ENCODE measurements at places on chromosomes 2 and 18.

GRCh38 chr2:241851325-241852115 is 7.2 kb downstream of the PDCD1 start:
- no peak for DNase-seq

DNA sequence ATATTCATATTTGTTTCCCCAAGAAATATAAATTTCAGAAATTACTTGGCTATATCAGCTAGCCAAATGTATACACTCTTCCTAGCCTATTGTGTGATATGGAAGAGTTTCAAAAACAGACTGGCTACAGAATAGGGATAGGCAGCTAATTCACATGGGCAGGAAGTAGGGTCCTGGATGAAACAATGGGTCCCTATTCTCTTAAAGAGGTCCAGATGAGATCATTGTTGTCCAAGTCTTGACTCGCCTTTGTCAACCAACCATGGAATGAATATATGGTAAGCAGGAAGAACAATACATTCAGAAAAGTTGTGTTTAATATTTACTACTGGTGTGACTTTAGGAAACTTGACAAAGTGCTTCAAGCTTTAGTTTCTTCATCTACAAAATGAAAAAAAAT is 319.9 kb downstream of the NBAS start:
- no peak for DNase-seq

DNA sequence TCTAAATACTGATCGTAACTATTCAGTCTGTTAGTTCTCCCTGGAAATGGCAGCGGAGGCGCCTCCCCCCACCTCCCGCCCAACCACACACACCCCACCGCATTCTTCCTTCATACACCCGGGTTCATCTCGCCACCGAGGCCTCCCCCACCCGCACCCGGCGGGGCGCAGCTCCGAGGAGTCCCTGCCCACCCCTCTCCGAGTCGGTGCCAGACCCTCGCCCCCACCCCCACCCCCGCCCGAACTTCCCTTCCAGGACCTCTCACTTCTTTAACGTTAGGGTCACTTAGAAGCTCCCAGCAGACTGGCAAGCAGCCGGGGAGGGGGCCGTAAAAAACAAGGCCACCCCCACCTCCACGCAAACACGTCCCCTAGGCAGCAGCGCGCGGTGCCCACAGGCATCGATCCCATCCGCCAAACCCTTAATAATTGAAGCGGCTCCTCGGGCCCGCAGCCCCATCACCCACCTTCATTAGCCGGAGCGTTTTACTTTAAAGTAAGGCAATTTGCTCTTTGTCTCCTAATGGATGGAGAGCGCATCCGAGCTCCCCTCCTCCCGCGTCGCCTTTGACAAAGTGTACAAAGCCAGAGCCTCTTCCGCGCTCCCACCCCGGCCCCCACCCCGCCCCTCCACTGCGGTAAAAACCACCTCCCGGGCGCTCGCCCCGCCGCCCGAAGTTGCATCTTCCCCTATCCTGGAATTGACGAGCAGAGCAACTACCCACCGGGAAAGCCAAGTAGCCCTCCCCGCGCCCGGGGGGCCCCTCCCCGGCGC is 624 bp downstream of the ZNF516 start:
- DNase-seq: no peak

DNA sequence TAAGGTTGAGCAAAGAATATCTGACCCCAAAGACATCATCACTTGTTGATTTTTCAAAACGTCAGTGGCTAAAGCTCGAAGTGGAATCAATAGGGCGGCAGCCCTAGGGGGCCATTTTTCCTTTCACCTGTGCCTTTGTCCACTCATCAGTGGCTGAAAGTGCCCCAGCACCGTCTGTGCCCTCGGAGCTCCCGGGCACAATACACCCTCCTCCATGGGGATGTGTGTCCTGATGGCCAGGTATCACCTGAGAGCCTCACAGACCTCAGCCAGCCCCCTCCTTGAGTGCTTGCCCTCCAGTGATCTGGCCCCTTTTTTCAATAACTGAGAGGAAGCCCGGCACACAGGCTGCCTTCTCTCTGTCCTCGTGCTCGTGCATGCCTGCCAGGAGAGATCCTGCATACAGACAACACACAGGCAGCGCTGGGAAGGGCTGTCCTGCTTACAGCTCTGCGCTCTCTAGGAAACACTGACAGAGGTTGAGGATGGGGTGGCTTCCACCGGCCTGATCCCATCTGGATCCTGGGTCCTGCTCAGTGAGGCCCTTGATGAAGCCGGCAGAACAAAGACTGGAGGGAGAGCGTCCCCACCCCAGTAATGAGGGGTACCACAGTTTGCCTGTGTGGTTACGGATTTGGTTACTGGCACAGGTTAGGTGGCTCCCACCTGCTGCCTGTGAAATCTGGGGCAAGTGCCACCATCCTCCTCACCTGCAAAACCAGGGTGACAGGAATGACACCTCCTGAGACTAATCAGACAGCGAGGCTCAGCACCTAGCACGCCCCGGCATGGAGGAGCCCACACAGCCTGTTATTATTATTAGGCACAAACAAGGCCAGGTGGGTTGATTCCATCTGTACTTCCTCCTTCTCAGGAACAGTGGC is 197.5 kb upstream of the RAB6C start:
- DNase-seq: no peak

DNA sequence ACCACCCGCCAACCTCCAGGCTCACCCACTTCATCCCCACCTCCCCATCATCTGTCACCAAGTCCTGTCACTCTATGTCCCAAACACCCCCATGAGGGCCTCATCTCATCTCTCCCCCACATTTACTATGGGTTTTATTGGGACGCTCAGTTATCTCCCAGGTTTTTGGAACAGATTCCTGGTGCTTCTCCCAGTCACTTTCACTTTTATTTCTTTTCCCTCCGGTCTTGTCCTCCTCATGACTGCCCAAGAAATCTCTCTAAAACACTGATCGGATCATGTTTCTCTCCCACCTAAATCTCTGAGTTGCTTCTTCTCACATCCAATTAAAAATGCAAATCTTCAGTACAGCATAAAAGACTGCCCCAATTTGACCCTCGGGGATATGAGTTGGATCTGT is 273.1 kb downstream of the PHLPP1 start:
- no peak for DNase-seq
